Activated naive CD8-positive, alpha-beta T cell treated with anti-CD3 and anti-CD28 coated beads, Interleukin-2, amount 50 U/mL, for 24 hours (primary cell): ENCODE measurements at places on chromosomes 7 and 10.

DNA sequence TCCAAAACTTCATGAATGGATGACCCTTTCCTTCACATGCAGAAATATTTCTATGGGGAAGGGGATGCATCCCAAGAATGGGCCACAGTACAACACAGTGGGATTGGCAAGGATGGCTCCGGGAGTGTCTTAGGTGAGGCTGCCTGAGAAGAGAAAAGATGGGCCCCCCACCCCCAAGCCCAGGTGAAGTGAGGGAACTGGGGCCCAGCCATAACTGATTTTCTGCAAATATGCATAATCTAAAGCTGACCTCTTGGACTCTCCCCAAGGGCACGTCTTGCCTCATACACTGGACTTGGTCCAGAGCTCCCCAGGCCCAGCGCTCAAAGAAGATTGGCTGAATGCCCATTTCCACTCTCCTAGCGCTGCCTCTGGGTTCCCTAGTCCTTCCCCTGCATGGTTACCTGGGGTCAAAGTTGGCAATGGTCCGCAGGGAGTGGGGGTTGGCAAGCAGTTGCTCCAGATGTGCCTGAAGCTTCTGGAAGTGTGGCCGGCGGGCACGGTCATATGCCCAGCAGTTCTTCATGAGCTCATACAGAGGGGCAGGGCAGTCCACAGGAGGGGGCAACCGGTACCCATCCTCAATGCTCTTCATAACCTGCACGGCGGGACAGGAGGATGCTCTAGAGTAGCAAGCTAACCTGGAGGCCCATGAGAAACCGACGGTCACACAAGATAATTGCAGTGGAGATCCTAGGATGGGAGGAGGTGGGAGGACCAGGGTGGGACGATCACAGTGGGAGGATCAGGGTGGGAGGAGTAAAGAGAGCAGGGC, 12.3 kb downstream of the ZYX start:
- no peak for DNase-seq

DNA sequence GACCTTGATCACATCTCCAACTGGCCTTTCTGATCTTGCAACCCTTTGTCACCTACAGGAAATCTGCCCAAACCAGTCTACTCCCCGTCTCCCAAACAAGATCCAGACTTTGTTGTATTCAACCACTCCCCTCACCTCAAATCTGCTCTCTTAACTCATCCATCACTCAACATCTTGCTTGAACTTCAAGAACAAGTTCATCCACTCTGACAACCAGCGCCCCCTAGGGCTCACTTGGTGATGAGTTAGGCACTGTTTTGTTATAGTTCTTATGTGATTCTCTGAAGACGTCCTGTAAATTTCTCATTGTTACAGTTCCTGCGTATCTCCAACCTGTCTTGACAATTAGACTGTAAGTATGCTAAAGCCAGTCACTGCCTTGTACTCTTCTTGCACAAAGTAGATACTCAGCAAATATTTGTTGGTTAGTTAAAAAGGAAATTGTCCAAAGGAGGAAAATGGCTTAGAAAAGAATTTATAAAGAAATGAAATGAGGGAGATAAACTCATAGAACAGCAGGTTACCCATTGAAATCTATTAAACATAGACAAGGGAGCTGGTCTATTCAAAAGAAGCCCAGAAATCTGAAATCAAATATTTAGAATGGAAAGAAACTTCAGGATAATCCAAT, 5.3 kb downstream of the FRMD4A start:
- peak; percentile 58 for DNase-seq

DNA sequence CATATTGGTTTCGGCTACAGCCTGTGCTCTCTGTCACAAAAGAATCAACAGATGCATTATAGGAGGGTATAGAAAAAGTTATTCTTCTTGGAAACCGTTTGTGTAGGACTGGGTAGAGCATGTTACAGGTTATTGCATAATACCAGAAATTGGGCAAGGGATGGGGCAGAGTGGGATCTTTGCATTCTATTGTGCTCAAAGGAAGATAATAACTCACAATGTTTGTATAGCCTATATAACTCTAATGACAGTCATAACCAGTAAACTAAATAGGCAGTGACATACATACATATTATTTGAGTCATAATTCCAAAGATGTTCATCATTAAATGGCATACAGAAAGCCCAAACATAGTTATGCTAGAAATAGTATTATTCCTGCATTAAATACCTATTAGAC, 179.7 kb downstream of the XPNPEP1 start:
- DNase-seq = no peak

DNA sequence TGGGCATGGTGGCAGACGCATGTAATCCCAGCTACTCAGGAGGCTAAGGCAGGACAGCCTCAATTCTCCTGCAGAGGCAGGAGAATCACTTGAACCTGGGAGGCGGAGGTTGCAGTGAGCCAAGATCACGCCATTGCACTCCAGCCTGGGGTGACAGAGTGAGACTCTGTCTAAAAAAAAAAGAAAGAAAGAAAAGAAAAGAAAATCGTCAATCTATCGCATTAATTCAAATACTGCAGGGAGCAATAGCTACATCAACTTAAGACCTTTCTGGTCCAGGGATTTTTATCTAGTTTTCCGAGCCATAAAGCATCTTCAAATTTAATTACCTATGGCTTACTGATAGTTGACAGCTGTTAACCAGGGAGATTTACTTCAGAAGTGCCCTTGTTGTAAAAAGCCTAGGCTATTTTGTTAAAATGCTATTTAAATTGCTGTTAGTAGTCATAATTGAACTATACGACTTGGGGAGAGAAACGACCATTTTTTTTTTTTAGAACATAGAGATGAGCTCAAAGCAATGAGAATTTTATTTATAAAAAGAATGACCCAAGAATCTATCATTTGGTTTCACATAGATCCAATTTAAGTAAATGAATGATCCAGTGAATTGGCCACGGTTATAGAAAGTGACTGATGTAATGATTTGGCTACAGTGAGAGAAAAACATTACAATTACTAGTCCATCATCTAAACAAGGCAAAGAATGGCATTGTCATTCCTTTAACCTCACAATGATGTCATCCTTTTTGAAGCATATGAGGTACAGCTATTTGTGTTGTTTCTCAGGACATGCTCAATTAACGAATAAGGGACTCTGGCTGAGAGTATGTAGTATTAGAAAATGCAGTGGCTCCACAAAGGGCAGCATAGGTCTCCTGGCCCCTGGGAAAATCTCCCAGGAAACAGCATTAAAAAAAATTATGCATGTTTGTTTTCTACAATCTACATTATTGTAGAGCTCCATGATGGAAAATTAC, 85.3 kb downstream of the SEMA3C start:
- DNase-seq = no peak

DNA sequence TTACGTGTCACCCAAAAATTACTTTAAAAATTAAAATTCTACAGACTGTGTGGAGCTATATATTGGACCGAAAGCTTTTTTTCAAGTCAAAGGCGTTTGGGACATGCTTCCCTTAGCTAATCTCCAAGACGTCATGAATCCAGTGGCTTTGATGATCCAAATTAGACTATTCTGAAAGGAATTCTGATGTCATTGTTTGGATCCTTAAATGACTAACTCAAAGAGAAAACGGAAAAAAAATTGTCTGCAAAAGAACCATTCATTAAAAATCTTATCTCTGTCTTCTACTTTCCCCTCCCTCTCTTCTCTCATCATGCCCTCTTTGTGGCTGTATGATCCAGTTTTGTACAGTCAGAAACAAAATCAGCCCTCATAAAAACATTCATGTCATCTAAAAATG, 161.8 kb downstream of the ETV1 start:
- no peak for DNase-seq

DNA sequence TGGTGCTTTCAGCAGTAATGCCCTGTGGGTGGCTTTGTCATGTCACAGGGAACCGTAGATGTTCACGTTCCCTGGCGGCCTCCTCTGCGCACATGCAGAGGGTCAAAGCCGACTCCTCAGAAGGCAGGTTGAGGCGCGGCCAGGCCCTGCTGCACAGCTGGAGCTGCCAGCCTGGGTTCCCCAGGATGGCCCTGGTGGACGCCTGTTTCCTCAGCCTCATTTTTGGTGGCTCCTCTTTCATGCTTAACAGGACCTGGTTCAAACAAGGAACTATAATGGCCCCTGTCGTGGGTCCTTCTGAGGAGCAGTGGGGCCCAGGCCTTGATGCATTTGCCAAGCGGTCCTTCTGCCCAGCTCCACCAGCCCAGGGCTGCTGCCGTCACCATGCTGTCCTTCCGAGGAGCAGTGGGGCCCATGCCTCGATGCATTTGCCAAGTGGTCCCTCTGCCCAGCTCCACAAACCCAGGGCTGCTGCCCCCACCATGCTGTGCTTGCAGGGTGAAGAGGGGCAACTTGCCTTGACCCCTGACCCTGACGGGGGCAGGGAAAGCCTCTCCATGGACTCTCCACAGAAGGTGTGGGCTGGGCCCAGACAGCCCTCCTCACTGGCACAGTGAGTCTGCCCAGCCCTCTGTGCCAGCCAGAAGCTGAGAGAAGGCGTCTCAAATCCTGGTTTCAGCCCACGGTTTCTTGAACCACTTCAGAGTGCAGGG, 338.2 kb downstream of the TCERG1L start:
- no peak for DNase-seq

DNA sequence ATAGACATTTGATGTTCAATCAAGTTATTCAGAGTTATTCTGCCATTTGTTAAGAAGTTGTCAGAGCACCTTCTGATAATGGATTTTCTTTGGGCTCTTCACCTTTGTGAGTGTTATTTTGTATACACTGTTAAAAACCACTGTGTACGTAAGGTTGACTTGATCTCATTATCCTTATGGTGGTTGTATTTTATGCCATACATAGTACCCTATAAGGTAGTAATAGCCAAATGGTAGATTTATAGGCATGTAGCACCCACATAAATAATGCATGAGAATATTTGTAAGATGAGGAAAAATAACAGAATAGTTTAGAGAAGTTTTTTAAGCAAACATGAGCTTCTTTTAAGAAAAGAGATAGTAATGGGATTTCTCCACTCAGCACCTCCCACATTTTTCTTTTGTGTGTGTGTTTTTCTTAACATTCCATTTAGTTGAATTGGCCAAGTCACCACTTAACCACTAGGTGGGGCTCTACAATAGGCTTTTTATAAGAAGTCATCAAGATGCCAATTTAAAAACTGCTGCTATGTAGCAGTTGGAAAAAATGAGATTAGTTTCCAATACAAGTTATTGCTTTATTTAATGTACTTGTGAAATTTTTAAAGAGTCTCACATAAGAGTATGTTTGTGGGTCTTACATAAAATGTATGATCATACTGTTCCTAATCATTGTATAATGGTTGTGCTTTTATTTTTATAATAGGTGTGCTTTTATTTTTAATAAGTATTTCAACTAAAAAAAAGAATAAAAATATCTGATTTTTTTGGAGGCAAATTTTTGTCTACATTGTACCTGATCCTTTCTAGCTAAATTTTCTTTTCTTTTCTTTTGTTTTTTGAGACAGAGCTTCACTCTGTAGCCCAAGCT, 41.1 kb upstream of the STMP1 start:
- DNase-seq = peak; percentile 5

DNA sequence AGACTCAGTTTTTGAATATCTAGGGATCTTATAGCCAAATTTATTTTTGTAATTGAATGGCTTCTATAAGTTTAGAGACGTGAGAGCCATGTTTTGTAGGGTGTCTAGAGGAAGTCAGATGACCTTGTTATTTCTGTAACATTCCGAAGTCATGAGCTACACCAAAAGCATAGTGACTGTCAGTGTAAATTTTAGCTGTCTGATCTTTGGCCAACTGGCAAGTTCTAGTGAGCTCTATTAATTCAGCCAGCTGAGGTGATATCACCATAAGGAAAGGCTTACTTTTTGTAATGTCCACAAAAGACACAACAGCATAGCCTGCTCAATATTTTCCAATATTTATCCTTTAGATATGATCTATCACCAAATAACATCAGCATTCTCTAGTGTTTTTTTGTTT, 9.9 kb upstream of the NT5C3A start:
- DNase-seq = no peak

- DNase-seq = no peak
Measured at GRCh38 chr7:84102213-84102612, 92.4 kb downstream of the SEMA3A start.

GRCh38 chr7:98668255-98668654, 51.2 kb downstream of the NPTX2 start:
- no peak for DNase-seq

DNA sequence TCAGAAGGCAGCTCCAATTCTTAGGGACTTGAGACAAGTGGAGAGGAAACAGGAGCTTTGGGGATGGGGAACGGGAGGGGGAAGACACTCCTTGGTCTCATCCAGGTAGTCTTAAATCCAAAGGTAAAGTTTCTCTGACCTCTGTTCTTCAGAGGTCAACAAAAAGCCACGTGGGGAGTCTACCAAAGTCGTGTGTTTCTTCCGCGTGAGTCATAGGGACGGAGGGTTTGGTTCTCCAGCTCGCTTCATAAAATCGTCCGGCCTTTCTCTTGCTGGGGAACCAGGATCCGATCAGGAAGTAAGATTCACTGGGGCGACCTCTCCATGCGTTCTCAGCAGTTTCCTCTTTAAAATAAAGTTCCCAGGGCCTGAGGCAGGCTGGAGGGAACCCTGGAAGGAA, 275.7 kb downstream of the TCERG1L start:
- DNase-seq = no peak

DNA sequence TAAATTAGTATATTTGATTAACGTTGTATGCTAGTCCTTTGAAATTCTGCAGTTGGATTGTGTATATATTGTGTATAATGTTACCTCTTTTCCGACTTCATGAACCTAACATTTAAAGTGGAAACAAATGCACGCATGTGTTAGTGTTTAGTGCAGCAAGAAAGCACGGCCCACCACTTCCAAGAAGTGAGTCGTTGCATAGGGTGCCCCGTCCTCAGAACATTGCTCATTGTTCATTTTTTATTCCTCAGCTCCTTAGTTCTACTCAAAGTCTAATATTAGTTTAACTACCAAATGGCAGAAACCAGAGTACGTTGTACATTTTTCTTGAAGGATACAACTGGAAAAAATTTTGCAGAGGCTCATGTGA, 407.6 kb downstream of the AUTS2 start:
- no peak for DNase-seq

DNA sequence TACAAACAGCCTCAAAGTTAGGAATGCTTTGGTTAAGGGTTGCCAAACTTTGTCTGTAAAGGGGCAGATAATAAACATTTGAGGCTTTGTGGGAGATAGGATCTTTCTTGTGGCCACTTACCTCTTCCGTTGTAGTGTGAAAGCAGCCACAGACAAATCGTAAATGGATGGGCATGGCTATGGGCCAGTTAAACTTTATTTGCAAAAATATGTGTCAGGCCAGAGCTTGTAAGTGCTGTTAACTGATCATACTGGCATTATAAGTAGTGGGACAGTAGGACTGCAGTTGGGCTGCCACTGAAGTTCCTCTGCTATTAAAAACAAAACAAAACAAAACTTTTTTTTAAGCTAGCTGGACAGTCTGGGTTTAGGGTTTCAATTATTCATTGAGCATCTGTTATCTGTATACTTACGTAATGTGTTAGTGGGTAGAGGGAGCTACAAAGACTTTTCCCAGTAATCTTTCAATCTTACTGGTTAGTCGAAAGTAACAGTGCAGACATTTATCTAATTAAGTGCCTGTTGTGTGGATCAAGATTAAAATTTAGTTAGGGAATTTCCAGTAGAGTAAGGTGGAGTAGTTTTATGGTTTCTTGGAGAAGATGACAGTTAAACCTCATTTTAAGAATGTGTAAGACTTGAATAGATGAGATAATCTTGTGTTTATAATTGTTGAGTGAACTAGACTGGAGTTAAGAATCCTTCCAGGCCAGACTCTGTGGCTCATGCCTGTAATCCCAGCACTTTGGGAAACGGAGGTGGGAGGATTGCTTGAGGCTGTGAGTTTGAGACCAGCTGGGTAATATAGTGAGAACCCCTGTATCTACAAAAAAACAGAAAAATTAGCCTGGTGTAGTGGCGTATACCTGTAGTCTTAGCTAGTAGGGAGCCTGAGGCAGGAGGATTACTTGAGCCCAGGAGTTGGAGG, 100.1 kb downstream of the BTRC start:
- DNase-seq = no peak

GRCh38 chr7:91636129-91636724, 244.3 kb downstream of the MTERF1 start:
- no peak for DNase-seq
